Activated CD8-positive, alpha-beta T cell treated with anti-CD3 and anti-CD28 coated beads, Interleukin-2, amount 10 ng/mL, durations not matched to agents 7 days and 5 days (primary cell): ENCODE measurements at places on chromosomes 5 and 9.
A peak's percentile ranks its signal among the peaks of the same experiment; 100 is the strongest.

DNA sequence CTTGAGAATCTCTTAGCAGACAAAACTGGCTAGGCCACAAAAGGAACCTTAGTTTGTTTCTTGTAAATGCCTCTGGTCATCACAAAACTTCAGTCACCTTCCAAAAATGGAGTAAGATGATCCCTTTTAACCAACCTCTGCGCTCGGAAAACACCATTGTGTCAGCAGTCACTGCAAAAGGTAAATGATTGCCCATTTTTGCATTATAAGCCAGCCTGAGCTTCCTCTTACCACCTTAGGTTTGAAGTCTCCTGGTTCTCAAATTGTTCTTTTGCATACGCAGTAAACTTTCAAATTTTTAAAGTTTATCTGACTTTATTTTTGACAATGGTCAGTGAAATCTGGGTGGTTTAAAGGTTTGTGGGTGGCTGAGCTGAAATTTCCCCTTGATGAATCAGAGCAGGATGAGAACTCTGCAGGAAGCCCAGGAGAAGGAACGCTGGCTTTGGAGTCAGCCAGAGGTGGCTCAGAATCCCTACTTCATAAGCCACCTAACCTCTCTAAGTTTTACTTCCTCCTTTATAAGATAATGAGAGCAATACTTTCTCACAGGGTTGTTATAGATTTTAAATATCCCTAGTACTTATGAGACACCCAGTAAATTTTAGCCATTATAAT lies 131.4 kb downstream of the MED10 start:
- no peak for DNase-seq

DNA sequence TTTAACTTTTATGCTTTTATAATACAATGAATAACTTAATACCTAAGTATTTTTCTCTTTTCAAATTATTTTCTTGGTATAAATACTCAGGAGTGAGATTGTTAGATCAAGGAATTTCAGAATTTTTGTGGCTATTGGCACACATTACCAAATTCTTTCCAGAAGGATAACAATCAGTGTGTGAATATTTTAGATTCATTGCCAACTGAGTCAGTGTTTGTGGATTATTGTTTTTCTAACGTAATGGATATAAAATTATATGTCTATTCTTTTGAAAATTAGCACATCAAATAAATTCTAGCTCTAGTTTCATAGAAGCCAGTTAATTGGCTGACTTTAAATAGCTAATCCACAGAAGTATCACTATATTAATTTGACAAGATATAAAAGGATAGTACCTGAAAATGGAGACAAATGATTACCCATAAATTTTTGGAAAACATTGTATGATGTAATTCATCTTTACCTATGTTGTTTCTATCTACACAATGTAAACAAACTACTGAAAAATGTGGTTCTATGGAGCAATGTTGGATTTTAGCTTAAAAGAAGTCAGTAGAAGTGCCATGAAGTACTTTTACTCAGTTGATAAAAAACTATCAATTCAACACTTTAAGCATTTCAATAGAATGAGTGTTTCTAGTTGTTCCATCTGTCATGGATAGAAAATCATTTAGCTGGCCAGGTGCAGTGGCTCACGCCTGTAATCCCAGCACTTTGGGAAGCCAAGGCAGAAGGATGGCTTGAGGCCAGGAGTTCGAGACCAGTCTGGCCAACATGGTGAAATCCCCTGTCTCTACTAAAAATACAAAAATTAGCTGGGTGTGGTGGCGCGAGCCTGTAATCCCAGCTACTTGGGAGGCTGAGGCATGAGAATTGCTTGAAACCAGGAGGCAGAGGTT lies 185.1 kb downstream of the ADAMTSL1 start:
- DNase-seq, result no peak

DNA sequence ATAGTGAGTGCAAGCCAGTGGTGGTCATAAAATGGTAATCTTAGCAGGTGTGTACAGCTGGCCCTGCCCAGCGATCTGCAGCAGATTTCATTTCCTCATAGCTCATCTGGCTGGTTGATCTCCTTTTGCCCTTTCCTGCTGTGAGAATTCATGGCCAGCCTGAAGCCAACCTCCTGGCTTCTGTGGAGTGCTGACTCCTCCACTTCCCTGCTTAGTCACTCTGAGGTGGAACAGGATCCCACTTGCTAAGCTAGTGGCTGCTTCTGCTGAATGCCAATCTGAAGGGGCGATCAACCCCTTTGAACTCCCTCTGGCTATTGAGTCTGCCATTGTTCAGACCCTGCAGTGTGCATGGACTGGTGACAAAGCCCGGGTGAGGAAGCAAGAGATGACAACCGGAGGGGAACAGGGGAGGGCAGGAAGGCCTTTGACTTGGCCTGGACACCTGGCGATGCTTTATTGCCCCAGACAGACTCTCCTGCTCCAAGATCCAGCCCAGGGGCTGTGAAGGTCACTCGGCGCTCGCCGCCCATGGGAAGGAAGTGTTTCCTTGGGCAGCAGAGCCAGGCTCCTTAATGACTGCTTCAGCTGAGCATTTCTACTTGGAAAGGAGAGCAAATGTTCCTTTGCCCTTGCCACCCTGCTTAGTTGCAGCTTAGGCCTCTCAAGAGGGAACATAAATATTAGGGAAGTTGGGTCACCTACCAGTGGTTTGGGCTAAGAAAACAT lies 341.1 kb downstream of the ZSWIM6 start:
- no peak for DNase-seq

GRCh38 chr5:16871746-16872339 lies 64.2 kb downstream of the MYO10 start:
- no peak for DNase-seq

- peak; percentile 72 for DNase-seq
Measured at GRCh38 chr9:133403766-133404453, 13.9 kb downstream of the REXO4 start.

DNA sequence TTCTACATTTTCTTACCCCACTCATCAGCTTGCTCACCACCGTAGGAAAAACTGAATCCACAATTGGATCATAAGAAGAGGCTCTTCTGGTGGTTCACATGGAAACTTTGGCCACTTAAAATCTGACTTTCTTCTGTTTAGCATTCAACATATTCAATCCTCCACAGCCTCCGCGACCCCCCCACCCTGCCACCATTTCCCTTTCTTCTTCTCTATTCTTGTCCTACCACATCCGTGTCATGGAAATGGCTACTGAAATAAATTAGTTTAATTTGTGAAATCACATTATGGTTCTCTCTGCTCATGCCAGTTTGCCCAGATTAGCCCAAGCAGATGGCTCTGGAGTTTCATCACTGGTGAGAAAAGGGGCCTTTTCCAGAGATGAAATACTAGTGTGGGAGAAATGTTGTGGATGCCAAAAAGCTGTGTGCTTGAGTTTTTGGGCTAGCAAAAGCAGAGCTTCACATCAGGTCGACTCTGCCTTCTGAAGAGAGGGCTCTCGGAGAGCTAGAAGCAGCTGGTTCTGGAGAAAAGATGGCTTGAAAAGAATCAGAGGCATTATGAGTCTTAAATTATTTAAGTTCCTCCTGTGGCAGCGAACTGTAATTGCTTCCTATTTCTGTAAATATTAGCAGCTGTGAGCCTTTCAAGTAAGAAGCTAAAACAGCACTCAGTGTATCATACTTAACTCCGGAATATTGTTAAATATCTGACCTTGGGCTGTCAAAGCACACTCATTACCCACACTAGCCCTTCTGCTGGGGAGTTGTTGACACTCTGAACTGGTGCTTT lies 107.1 kb downstream of the MAT2B start:
- DNase-seq, result no peak

- peak; percentile 80 for DNase-seq
Measured at GRCh38 chr5:139394123-139394653, 716 bp downstream of the PROB1 start.

DNA sequence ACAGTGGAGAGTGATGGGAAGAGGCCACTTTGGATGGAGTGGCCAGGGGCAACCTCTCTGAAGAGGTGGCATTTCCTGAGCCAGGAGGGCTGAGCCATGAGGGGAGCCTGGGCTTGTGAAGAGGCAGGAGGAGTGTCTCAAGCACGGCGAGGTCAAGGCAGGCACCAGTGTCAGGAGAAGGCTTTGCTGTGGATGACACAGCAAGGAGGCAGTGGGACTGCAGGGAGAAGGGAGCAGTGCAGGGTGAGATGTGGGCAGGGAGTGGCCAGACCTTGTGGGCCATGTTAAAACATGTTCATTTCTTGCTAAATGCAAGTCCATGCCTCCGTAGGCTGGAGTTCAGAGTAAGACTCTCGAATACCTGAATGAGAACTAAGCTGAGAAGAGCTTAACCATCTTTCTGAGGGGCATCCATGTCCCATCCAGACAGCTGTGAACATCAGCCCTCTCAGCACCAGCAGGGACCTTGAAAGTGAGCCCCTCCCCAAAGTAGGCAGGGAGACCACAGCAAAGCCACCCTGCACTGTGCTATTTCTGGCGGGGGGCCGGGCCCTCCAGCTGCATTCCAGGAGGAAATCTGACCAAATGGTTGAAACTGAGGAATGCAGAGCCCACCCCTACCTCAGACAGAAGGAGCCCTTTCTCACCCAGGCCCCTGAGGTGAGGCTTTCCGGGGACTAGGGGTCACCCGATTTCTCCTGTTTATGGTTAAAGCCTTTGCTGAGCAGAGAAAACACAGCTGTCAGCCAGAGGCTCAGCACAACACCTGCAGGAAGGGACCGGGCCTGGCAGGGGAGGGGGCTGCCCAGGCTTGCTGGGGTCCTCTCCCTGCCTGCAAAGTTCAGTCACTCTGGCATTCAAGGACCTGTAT lies 16.1 kb upstream of the ARSI start:
- no peak for DNase-seq

DNA sequence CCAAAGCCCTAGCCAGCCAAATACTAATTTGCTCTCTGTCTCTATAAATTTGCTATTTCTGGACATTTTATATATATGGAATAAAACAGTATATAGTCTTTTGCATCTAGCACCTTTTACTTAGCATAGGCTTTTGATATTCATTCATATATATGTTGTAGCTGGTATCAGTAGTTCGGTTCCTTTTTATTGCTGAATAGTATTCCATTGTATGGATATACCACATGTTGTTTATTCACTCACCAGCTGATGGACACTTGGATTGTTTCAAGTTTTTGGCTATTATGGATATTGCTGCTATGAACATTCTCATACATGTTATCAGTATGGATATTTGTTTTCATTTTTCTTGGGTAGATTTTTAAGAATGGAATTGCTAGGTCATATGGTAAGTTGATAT lies 23.8 kb upstream of the KIAA1958 start:
- DNase-seq, result no peak

GRCh38 chr5:151264113-151264512 lies 11.1 kb downstream of the GM2A start:
- DNase-seq, result no peak

- DNase-seq, result no peak
Measured at GRCh38 chr5:8538821-8539220, 669.9 kb downstream of the MTRR start.

- DNase-seq, result no peak
Measured at GRCh38 chr9:120914396-120914795, 12.2 kb downstream of the TRAF1 start.

GRCh38 chr5:116573702-116574366 lies 789 bp downstream of the SEMA6A start:
- no peak for DNase-seq

DNA sequence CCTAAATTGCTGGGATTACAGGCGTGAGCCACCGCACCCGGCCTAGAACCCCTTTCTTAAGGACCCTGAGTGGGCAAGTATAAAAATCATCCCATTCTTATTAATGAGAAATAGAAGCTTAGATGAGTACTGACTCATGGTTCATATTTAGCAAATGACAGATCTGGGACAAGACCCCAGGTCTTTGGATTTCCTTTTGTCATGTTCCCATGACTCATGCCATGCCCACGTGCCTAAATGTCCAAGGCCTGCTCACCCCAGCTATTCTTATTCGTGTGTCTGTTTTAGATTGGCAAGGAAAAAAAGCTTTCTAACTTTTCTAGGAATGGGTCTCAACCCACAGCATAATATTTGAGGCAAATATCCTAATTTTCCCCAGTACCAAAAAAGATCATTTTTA lies 57.7 kb upstream of the RPS23 start:
- DNase-seq, result no peak

- DNase-seq, result no peak
Measured at GRCh38 chr5:109099081-109099480, 310.7 kb downstream of the PJA2 start.

DNA sequence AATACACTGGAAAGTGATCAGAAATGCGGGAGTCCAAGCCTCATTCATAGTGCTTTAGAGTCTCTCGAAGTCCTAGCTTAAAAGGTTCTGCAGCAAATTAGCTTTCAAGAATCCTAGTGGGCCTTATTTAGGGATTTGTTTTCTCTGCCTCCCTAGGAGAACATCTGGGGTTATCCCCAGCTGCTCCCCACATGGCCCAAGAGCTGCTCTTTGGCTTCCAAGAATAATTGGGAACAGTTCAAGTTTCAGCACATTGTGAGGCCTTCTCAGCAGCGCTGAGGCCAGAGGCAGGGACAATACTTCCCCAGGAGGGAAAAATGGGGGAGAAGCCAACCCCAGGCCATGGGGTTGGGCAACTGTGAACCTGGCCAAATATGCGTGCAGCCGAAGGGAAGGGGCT lies 108.7 kb downstream of the LIFR start:
- DNase-seq, result no peak

DNA sequence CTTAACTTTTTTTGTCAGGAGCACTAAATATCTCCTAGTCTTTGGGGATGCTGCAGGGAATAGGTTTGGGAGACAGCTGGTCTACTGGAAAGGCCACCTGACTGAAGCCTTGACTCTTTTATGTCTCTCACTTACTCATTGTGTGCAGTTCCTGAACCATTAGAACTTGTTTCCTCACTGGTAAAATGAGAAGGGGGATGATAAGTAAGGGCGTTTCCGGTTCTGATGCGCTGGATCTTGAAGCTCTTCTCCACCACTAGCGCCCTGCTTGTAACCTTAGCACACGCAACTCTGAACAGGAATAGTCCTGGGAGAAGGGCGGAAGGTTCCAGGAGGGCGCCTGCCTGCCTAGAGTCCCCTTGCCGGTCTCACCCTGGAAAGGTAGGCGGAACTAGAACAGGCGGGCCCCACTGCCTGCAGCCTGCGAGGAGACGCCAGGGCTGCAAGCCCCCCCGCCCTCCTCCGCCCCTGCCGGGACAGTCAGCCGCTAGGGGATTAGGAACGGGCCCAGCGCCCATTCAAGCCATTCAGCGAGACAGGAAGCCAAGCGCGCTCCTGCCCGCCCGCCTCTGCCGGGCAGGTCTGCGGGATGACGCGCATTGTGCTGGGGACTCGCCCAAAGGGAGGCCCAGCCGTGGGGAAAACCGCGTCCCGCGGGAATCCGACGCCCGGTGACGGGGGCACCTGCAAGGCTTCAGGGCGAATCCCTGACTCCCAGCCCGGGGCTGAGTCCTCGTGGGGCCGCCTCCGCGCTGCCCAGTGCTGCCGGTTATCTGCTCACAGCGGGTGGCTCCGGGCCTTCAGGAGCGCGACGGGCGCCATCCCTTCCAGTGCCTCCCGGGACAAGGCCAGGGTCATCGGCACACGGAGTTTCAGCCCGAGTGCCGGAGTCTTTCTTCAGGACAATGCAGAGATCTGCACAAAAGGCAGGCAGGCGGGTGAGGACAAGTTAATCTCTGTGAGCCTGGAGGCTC lies 44.0 kb upstream of the XPA start:
- peak; percentile 41 for DNase-seq
